ENCODE measurements at places on chromosomes 16 and 17.

DNA sequence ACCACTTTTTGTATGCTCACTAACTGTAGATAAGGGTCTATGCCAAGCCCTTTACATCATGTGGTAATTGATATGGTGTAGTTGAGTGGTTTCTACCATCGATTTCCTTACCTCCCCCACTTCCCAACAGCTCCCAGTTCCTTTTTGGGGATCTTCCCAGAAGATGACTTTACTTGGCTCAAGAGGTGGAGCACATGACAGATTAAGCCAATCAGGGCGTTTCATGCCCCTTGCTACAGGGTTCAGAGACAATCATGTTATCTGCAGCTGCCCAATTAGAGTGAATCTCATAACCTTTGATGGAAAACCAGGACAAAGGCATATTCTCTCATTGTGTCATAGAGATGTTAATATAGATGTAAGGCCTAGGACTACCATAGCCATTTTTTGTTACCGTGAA, 16.2 kb upstream of the BMERB1 start:
- no peak for DNase-seq

DNA sequence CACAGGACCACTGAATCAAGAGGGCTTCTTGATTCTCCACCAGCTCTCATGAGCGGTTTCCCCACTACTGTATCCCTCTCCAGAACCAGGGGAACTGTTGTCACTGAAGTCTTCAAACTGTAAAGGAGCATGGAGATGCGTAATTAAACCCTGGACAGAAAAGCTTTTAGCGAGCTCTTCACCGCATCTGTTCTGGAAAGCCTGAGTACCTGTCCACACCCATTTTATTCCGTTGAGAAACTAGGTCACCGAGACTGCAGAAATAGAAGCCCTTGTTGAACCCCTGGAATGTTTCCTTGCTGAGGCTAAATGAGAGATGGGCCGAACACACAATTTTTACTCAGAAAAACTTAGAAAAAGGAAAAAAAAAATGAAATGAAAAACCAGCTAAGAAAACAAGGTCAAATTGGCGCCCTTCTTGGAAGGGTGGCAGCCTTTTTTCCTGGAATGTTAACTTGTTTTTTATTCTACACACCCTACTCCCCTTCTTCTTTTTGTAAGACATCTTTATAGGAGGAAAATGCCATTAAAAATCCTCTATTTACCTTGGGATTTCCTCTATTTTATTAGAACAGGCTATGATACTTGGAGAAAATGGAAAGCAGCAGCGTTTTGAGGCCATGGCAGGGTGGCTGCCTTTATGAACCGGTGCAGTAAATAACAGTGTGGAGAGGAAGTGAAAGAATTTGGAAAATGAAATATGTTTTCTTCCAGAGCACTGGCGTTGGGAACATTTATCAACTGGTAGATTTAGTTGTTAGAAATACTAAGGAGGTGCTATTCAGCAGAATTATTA, 52.6 kb upstream of the CRISPLD2 start:
- peak; percentile 28 for DNase-seq

DNA sequence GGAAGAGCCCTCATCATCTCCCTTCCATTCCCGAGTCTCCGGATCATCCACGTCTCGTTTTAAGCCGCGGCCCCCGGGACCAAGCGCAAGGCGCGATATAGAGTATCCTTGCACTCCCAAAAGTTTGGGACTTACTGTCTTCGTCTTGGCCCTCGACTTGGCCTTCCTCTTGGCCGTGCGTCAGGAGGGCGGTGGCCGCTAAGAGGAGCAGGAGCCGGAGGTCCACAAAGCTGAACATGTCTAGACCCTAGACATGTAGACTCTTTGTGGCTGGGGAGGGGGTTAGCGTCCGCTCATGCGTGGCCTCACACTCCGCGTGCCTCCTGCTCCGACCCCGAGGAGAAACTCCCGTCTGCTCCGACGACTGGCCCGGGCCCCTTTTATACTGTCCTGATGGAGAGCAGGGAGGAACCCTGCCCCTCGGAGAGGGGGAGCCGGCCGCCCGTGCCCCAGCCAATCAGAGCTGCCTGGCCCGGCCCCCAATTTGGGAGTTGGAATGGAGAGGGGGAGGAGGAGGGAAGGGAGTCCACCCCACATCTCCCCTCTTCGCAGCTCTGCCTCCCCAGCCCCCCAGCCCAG, at the start of gene COL1A1:
Gene COL1A1 (minus strand): TSS at position 356 of the 579 bp plus-strand sequence. CDS start 118 bp downstream, at position 238.
- DNase-seq, result peak; percentile 87

DNA sequence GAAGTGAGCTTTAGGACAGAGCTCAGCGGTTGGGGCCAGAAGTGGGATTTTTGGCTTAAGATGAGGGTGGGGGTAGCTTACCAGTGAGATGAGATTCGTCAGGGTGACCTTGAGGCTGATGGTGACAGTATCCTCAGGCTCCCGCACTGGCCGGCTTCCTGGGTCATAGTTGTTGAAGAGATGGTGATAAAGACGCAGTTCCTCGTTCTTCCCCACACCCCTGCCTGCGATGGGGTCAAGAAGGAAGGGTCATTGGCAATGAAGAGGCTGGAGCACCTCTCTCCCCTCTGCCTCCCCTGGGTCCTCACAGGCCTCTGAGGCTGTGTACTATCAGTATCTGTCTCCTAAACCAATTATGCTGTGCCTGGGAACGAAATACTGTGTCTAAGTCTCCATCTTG, 358 bp downstream of the CHRNE start:
- no peak for DNase-seq

DNA sequence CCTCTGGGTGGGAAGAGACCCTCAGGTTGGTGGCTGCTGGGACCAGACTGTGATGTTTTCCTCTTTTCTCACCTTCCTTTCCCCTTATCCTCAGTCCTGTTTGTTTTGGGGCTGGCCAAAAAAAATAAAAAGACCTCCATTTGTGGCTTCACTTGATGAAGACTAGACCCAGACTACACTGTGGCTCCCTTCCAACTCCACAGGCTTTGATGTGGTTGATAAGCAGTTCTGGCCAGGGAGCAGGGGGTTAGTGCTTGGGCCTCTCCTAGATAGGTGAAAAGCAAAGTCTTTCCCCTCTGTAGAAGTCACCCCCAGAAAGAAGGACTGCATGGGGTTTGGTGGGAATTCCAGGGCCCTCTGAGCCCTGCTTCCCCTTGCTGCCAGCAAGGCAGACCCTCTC, 11.2 kb upstream of the ADAM11 start:
- no peak for DNase-seq

DNA sequence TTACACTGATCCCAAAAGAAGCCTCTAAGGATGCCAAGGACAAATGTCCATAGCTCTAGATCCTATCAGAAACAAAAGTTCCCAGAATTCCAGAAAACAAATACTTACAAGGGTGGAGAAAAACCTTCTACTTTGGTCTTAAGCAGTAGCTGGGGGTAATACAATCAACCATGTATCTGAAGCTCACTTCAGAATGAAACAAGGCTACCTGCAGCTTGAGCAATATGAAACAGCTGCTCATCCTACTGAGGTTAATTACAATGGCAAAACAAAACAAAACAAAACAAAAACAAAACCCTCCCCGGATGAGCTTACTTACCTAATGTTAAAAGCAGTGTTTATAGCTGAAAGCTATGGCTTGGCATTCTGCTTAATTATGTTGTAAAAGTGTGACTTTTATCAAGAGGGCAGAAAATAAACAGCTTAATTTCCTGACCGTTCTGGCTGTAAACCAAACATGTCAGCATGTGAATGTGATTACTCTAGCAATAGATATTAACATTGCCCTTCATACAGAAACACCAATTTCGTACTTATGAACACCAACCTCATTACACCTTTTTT, 10.5 kb downstream of the PDZD9 start:
- DNase-seq, result no peak

DNA sequence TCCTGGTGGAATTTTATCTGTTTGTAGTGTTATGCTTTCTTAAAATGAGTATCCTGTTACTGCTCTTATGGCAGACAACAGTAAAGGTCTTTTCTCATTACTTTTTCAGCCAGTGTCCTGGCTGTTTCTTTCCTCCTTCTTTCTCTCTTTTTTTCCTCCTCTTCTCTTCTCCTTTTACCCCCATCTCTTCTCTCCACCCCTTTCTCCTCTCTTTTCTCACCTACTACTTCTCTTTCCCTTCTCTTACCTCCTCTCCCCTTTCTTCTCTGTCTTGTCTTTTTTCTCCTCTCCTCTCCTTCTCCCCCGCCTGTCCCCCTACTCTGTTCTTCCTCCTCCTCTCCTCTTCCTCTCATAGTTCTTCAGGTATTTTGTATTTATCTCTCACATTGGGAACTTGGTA, 48.9 kb downstream of the CPD start:
- DNase-seq, result no peak

Measured in eye (tissue), 1 donor.